Hepatocyte (in vitro differentiated cells): ENCODE measurements at places on chromosomes 7 and 10.
A peak's percentile ranks its signal among the peaks of the same experiment; 100 is the strongest.

- peak; percentile 87 for DNase-seq
These were observed 24.8 kb downstream of the GRIFIN start for GRCh38 chr7:2451171-2452073.

DNA sequence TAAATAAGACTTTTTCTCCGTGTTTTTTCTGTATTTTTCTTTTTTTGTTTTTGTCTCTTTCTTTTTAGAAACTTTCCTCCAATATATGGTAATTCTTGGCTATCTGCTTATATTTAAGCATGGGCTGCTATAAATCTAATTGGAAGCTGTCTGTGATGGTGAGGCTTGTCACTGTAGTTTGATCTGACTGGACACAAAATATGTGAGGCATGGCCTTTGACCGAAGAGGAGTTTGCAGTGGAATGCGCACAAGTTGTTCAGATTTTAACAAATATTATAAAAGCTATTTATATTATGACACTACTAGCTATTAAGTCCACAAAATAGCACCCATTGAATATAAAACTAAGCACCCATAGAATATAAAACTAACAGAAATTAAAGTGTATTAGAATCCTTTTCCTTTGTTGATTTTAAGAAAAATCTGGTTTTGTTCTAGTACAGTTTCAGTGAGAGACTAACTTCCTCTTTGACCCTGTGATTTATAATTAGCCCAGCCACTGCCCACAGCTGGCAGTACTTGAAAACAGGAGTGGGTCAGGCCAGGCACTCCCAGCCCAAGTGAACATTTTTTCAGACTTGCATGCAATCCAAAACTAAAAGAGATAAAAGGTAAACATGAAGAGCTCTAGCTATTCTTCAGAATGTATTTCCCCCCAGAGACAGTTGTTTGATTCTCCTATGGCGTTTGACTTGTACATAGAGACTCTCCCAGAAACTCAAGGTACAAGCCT lies 69.9 kb upstream of the FGL2 start:
- no peak for DNase-seq

DNA sequence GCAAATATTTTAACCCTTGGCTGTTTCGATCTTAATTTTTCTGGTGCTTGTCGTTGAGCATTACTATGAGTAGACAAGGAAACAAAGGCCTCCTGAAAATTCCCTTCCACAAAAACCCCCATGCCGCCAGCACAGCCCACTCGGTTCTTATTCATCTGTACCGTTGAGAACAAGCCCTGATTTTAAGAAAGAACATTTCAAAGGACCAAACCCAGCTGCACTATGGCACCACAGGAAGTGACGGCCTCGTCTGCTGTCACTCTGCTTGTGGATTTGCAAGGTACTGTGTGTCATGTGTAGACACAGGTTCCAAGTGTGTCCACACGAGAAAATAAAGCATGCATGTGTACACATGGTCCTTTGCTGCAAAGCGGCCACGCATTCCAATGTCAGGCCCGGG lies 285.2 kb downstream of the DNAJB6 start:
- no peak for DNase-seq

GRCh38 chr10:43130770-43131171 lies 7.5 kb upstream of the CSGALNACT2 start:
- no peak for DNase-seq

- no peak for DNase-seq
These were observed 187.2 kb downstream of the FGFR2 start for GRCh38 chr10:121411004-121411403.
